Esophagus muscularis mucosa (tissue), 4 donors: ENCODE measurements at places on chromosomes 7 and 10. TPM values are rescaled to one million over a fixed set of nuclear protein-coding genes. Genes with fewer than 3 reads are reported as not detected.

H2BK1 gene
- total RNA-seq: not detected

DNA sequence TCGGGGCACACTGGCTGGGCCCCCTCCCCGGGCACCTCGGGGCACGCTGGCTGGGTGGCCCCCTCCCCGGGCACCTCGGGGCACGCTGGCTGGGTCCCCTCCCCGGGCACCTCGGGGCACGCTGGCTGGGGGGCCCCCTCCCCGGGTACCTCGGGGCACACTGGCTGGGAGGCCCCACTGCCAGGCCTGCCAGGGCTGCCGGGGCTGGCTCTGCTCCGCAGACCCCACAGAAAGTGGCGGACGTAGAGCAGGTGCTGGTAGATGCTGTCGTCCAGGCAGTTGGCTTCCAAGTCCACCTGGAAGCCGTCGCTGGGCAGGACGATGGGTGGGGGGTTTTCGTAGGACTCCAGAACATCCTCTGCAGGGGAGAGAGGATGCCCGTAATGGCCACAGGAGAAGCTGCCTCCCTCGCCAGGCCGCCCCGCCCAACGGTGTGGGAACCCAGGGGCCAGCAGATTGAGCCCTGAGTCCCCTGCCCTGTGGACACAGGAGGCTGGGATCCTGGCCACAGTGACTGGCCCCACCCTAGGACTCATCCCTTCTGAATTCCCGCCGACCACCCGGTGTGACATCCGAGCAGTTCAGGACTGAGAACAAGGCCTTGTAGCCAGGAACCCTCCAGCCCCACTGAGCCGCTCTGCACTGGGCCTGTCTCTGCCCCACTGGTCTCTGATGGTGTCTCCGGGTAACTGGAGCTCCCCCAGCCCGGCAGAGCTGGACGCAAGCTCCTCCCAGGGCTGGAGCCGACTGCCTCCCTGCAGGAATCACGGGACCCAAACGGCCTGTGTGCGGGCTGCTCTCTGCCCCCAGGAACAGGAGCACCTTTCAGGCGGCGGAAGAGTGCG is 28.2 kb downstream of the AP5Z1 start:
- H3K27ac ChIP-seq: no peak overlapping the region
- H3K4me3 ChIP-seq: no peak overlapping the region
- no peaks in the 10 kb centered on the region for H3K36me3 ChIP-seq
- DNase-seq: no peak

- H3K4me1 ChIP-seq: no peaks in the 10 kb centered on the region
- H3K27me3 ChIP-seq: no peaks in the 10 kb centered on the region
- no peak overlapping the region for H3K4me3 ChIP-seq
- no peak for DNase-seq
Measured at GRCh38 chr10:109114579-109114978, 808.7 kb downstream of the XPNPEP1 start.

DNA sequence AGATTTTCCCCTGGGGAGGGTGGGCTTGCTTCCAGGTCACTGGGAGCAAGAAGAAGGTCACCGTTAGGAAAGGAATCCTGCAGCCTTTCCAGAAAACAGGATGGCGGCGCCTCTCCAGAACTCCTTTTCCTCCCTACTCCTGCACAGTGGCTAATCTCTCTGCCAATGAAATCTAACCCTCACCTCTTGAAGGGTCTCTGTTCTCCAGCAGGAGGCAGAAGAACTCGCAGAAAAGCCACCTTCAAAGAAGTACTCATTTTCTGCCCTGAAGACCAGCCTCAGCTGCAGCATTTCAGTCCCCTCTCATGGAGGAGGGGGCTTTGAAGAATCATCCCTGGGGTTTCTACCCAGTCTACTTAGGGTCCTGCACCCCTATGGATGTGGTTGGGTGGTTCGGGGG is 626.9 kb downstream of the CALN1 start:
- no peaks in the 10 kb centered on the region for H3K4me1 ChIP-seq
- H3K27me3 ChIP-seq: no peaks in the 10 kb centered on the region
- H3K4me3 ChIP-seq: no peak overlapping the region
- no peak for DNase-seq
- H3K27ac ChIP-seq: no peak overlapping the region
- H3K36me3 ChIP-seq: no peaks in the 10 kb centered on the region

GCK gene
- 1.2 TPM for total RNA-seq
